ENCODE measurements at places on chromosomes 3 and 15. TPM values are rescaled to one million over a fixed set of nuclear protein-coding genes. Genes with fewer than 3 reads are reported as not detected.

ATP13A3 gene
- 113 TPM for total RNA-seq

FBN1 gene
- 78.8 TPM for total RNA-seq

RHO gene
- total RNA-seq: not detected

CNTN6 gene
- 2.2 TPM for total RNA-seq

MRPS11 gene
- total RNA-seq: 15.8 TPM

FANCD2OS gene
- total RNA-seq: not detected

DAPK2 gene
- 9.7 TPM for total RNA-seq

OR5H15 gene
- total RNA-seq: not detected
